Spleen (tissue), 13 donors: ENCODE measurements at places on chromosomes 13 and 19. TPM values are rescaled to one million over a fixed set of nuclear protein-coding genes. Genes with fewer than 3 reads are reported as not detected.

The DNASE2 gene
- 21.8 TPM for total RNA-seq

The SYNGR4 gene
- not detected for total RNA-seq

GRCh38 chr19:53916004-53916403 lies 6.9 kb downstream of the CACNG7 start:
- DNase-seq: no peak

DNA sequence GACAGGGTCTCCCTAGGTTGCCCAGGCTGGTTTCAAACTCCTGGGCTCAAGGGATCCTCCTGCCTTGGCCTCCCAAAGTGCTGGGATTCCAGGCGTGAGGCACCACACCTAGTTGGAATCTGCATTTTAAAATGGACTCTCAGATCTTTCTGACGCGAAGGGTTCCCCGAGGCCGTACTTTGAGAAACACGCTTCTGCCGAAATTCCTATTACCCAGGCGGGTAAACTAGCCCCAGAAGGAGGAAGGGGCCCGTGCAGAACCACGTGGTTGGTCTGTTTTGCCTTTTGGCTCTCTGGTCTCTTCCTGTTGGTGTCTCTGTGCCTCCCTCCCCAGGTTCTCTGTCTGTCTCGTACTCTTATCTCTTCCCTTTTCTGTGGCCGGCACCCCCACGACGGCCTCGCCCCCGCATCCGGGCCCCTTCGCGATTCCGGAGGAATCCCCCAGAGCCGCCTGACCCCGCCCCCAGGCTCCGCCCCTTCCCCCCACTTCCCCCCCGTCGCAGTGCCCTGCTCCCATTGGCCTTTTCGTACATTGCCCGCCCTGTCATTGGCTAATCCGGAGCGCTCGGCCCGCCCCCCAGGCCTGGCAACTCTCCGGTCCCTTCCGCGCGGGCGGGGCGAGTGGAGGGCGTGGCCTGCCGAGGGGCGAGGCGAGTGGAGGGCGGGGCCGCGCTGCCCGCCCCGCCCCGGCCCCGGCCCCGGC lies at the start of gene TNFAIP8L1:
TNFAIP8L1 (plus strand) TSS at position 689 of the 703 bp plus-strand sequence. CDS start 12,354 bp downstream, outside the sequence.
- DNase-seq: peak; percentile 99

GRCh38 chr13:35957996-35958395 lies 173.2 kb downstream of the DCLK1 start:
- no peak for DNase-seq

GRCh38 chr13:66992183-66992582 lies 238.0 kb downstream of the PCDH9 start:
- no peak for DNase-seq
